ENCODE measurements at places on chromosomes 16 and 17.
A peak's percentile ranks its signal among the peaks of the same experiment; 100 is the strongest.

- H3K36me3 ChIP-seq: no peaks in the 10 kb centered on the region
- peaks cover 61% of the 10 kb centered on the region for H3K27me3 ChIP-seq
- H3K4me3 ChIP-seq: no peak overlapping the region
- no peak for DNase-seq
These were observed 31.4 kb upstream of the PMFBP1 start for GRCh38 chr16:72203401-72203800.

GRCh38 chr17:43449470-43450248 is 34.1 kb upstream of the DHX8 start:
- H3K27me3 ChIP-seq: no peaks in the 10 kb centered on the region
- peaks cover 3% of the 10 kb centered on the region for H3K36me3 ChIP-seq
- H3K27ac ChIP-seq: peak overlapping the region; percentile 33

- H3K36me3 ChIP-seq: no peaks in the 10 kb centered on the region
- H3K27ac ChIP-seq: no peak overlapping the region
- peaks cover 48% of the 10 kb centered on the region for H3K27me3 ChIP-seq
- H3K4me1 ChIP-seq: no peaks in the 10 kb centered on the region
- no peak overlapping the region for H3K4me3 ChIP-seq
- no peak for DNase-seq
These were observed 78.8 kb upstream of the FOXF1 start for GRCh38 chr16:86431540-86431939.

- peak overlapping the region; percentile 76 for H3K27ac ChIP-seq
- DNase-seq: no peak
- no peak overlapping the region for H3K4me3 ChIP-seq
- peaks cover 7% of the 10 kb centered on the region for H3K36me3 ChIP-seq
- peaks cover 12% of the 10 kb centered on the region for H3K4me1 ChIP-seq
These were observed 5.8 kb downstream of the WIPF2 start for GRCh38 chr17:40224718-40225550.

DNA sequence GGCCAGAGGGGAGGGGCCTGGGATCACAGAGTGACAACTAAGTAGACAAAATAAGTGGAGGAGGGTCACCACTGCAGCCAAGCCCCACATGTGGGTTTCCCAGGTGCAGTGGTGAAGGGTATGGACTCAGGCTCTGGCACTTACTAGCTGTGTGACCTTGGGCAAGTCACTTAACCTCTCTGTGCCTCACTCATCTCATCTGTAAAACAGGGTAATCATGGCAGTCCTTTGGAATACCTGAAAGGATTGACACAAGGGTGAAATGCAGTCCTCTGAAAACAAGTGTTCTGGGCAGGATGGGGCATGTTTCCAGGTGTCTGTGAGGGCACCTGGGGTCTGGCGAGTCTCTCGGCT is 55.8 kb downstream of the NKD1 start:
- H3K27ac ChIP-seq: no peak overlapping the region
- H3K27me3 ChIP-seq: peaks cover 6% of the 10 kb centered on the region
- no peaks in the 10 kb centered on the region for H3K36me3 ChIP-seq
- no peak for DNase-seq

DNA sequence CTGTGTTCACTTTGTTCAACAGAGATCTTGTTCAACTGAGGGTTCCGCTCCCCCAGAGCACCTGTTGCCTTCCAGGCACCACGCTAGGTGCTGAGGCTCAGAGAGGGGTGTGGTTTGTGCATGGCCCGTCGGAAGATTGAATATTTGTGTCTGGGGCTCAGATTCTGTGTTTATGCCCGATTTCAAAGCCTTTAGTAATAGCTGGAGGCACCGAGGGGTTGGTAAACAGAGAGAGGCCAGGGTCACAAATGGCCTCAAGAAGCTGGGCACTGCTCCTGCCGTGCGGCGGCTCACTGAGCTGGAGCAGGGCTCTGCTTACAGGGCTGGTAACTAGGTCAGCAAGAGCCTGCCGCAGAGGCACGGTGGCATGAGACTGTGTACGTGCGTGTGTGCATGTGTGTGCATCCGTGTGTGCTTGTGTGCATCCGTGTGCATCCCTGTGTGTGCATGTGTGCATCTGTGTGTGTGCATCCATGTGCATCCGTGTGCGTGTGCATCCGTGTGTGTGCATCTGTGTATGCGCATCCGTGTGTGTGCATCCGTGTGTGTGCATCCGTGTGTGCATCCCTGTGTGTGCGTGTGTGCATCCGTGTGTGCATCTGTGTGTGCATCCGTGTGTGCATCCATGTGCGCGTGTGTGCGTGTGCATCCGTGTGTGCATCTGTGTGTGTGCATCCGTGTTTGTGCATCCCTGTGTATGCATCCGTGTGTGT is 5.4 kb downstream of the ITGAE start:
- no peaks in the 10 kb centered on the region for H3K36me3 ChIP-seq
- no peak overlapping the region for H3K27ac ChIP-seq
- H3K4me1 ChIP-seq: peaks cover 7% of the 10 kb centered on the region
- H3K27me3 ChIP-seq: no peaks in the 10 kb centered on the region
- no peak for DNase-seq

DNA sequence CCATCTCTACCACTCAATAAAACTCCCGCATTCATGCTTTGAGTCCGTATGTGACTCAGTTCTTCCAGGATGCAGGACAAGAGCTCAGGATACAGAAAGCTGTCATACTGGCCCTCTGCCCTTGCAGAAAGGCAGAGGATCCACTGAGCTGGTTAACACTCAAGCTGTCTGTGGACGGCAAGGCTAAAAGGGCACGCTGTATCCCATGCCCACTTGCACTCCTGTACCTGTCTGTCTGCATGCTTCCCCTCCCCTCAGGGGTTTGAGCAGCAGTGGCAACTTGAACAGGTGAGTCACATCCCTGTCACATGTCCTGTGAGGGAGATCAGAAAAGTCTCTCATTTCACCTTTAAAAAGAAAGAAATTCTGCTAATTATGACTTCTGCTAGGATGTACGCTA is 293.8 kb downstream of the HS3ST3B1 start:
- H3K27me3 ChIP-seq: peaks cover 63% of the 10 kb centered on the region
- H3K4me3 ChIP-seq: no peak overlapping the region
- H3K4me1 ChIP-seq: no peaks in the 10 kb centered on the region
- H3K27ac ChIP-seq: no peak overlapping the region
- DNase-seq: no peak
- H3K36me3 ChIP-seq: no peaks in the 10 kb centered on the region

DNA sequence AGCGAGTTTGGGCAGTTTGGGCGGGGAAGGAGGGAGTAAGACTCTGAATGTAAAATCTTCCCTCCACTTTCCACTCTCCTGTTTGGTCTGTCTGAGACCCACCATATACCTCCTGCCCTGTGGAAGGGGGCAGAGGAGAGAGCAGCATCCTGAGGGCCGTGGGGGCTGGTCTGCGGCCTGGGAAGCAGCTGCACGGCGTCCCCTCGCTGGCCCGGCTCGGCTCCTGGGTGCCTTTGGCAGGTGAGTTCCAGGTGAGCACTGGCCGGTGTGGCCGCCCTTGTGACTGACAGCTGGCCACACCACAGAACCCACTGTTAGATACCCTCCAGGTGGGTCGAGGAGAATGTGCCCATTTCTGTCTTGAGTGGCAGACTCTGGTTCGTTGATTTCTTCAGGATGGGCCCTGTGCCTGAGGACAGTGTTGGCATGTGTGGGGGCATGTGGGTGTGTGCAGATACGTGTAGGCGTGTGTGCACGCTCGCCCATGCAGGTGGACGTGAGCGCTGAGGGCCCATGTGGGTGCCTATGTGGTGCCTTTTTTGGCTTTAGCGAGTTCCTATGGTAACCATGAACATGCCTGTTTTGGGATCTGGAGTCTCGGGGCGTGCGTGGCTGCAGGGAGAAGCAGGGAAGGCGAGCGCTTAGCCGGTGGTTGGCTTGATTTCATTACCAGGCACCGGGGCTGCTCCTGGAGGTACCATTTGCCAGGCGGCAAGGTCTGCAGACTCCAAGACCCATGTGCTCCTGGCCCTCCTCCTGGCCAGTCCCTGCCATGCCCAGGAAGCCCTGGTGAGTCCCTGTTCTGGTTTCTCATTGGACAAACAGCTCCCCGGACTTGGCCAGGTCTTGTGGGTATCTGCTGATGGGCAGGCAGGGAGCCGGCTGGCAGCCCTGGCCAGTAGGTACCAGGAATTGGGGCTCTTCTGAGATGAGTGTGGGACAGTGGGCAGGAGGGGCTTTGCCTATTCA is 12.4 kb downstream of the RAP1GAP2 start:
- no peaks in the 10 kb centered on the region for H3K36me3 ChIP-seq
- peaks cover 4% of the 10 kb centered on the region for H3K4me1 ChIP-seq
- DNase-seq: no peak
- H3K27ac ChIP-seq: no peak overlapping the region
- H3K27me3 ChIP-seq: no peaks in the 10 kb centered on the region

GRCh38 chr17:30379903-30380381 is 1.2 kb downstream of the CPD start:
- no peaks in the 10 kb centered on the region for H3K27me3 ChIP-seq
- DNase-seq: no peak
- peak overlapping the region; percentile 86 for H3K4me3 ChIP-seq
- no peaks in the 10 kb centered on the region for H3K36me3 ChIP-seq
- H3K27ac ChIP-seq: peak overlapping the region; percentile 6

GRCh38 chr16:83807710-83808572 is at the start of gene HSBP1:
HSBP1 (plus strand) TSS chr16:83807978; CDS start chr16:83808077, 99 bp downstream.
- peaks cover 21% of the 10 kb centered on the region for H3K4me1 ChIP-seq
- peak within 1 kb of the TSS; percentile 95 for H3K4me3 ChIP-seq
- peaks cover 11% of the 10 kb centered on the region for H3K36me3 ChIP-seq
- peak; percentile 84 for DNase-seq
- H3K27me3 ChIP-seq: peaks cover 4% of the 10 kb centered on the region

DNA sequence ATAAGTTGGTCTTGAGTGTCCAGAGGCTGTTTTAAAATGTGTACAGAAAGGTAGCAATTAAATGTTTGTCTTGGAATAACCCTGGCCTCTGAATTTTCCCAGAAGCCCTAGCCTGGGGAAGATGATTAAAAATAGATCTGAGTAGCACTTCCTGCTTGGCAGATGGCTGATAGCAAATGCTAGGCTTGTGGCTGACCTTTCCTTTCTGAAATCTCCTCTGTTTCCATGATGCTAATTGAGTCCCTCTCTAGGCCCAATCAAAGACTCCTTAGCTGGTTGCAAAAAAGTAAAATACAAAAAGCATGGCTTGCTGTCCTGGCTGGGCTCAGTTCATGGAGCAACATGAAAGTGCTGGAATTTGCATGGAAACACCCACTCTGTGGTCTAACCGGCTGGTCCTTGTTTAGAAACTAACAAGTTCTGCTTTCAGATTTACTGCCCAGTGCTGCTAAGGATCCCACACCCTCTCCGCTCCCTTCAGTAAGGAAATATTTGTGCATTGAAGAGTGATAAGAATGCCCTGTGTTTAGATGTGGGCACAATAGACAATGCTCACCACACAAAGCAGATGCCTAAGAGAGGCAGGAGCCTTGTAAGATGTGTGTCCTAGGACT is 40.8 kb downstream of the YPEL2 start:
- peak overlapping the region; percentile 95 for H3K27ac ChIP-seq
- DNase-seq: no peak
- peaks cover 7% of the 10 kb centered on the region for H3K36me3 ChIP-seq
- H3K27me3 ChIP-seq: no peaks in the 10 kb centered on the region
- peaks cover 51% of the 10 kb centered on the region for H3K4me1 ChIP-seq

GRCh38 chr17:7263801-7264078 is 1.5 kb upstream of the CLDN7 start:
- H3K36me3 ChIP-seq: peaks cover 4% of the 10 kb centered on the region
- DNase-seq: no peak
- H3K27ac ChIP-seq: peak overlapping the region; percentile 99
- peak overlapping the region; percentile 99 for H3K4me3 ChIP-seq

GRCh38 chr17:45230787-45231480 is 9.2 kb downstream of the FMNL1 start:
- H3K27ac ChIP-seq: no peak overlapping the region
- DNase-seq: no peak
- H3K4me1 ChIP-seq: no peaks in the 10 kb centered on the region
- H3K27me3 ChIP-seq: peaks cover 55% of the 10 kb centered on the region
- no peak overlapping the region for H3K4me3 ChIP-seq

- H3K27me3 ChIP-seq: no peaks in the 10 kb centered on the region
- DNase-seq: no peak
- H3K4me3 ChIP-seq: no peak overlapping the region
These were observed 108.6 kb downstream of the XYLT1 start for GRCh38 chr16:17362183-17362582.

DNA sequence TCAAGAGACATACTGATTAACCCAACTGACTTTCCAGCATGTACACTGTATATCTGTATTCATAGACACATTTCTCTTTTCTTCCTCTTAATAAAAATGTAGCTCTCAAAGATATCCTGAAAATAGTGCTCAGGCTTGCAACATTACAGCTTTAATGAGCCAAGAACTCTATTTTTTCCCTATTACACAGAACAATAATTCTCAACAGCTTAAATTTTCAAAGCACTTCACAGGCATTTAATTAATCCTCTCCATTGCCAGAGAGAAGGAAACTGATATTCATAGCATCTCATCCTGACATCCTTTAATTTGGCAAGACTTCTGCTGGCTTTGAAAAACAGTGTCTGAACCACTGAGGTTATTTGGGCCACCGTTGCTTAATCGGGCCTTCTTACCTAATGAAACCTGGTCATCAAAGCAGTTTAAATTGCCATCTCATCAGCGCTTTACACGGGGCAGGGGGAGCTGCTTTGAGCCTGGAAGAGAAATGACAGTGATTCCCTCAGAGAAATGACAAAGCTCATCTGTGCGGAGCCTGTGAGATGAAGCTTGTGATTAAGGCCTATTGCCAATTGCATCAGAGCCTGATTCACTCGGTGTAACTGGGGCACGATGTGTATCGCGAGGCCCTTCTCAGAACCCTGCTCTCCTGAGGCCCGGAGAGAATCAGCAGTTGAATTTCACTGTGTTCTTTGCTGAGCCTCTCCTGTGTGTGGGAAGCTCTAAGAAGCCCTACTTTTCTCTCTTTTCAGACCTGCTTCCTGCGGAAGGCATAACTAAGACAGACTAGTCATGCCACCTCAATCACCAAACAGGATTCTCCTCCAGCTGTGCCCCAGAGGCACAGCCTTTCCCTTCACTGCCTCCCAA is 8.5 kb upstream of the SIAH1 start:
- no peaks in the 10 kb centered on the region for H3K27me3 ChIP-seq
- no peak overlapping the region for H3K4me3 ChIP-seq
- H3K4me1 ChIP-seq: peaks cover 4% of the 10 kb centered on the region
- H3K36me3 ChIP-seq: no peaks in the 10 kb centered on the region
- H3K27ac ChIP-seq: no peak overlapping the region

GRCh38 chr16:23999663-24000062 is 163.9 kb downstream of the PRKCB start:
- H3K36me3 ChIP-seq: no peaks in the 10 kb centered on the region
- no peaks in the 10 kb centered on the region for H3K4me1 ChIP-seq
- no peak overlapping the region for H3K4me3 ChIP-seq
- H3K27ac ChIP-seq: no peak overlapping the region

DNA sequence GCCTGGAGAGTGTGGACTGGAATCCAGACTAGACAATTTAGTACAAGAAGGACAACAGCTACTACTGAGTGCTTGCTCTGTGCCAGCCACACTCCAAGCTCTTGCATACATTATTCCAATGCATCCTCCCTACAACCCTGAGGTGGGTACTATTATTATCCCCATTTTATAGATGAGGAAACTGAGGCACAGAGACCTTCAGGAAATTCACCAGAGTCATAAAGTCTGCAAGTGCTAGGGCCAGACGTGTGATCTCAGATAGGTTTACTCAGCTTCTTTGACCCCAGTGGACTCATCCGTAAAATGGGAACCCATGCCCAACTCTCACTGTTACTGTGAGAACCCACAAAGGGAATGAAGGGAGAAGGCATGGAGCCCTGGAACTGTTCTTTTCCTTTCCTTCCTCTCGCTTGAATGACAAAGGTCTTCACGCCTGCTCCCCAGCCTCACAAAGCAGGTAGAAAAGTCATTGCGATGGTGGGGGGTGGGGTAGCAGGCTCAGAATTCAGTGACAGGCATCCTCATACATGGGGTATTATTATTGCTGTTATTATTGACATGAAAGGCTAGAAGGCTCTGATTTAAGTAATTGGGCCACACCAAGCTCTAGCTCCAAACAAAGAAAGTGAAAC is 160.0 kb downstream of the ZNF423 start:
- peaks cover 40% of the 10 kb centered on the region for H3K4me1 ChIP-seq
- peak overlapping the region; percentile 40 for H3K27ac ChIP-seq
- H3K27me3 ChIP-seq: no peaks in the 10 kb centered on the region
- no peak for DNase-seq

Data from progenitor cell of endocrine pancreas (in vitro differentiated cells).